ENCODE measurements at places on chromosomes 5 and 9.
A peak's percentile ranks its signal among the peaks of the same experiment; 100 is the strongest.

- no peak for DNase-seq
Measured at GRCh38 chr5:90390928-90391327, 18.6 kb downstream of the CETN3 start.

DNA sequence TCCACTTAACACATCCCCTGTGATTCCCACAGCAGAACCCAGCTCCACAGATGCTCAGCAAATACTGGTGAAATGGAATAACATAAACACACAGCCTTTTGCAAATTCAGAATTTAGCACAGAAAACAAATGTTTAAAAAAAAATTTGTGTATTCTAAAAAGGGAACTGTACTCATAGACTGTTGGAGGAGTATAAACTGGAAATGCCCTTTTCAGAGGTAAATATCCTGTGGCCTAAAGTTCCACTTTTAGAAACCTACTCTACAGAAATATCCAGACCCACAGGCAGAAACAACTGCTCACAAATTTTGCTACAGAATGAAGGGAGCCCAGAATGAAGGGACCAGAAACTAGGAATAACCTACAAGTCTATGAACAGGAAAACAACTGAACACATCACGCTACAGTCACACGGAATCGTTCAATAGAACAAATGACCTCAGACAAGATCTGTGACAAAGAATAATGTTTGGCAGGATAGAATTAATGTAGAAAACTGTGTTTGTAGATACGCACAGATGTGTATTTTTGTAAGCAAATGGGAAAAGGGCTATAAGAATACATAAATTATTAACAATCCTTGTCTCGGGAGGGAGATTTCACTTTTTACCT lies 78.5 kb downstream of the SHB start:
- DNase-seq, result no peak

GRCh38 chr5:168426007-168426863 lies 60.0 kb upstream of the RARS1 start:
- no peak for DNase-seq

DNA sequence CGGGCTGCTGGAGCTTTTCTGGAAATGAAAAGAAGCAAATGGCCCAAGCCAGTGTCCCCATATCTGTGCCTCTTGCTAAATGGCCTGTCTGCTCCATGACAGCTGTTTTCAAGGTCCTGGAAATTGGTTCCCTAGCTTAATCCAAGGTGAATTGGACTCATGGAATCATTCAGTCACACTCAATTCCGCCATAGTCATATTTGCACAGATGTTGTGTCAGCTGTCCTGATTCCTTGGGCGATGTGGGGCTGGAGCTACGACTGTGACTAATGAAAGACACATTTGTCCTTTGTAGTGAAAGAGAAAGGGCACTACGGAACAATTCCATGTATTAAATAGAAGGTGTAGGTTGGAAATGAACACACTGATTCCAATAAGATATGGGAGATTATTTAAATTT lies 102.9 kb upstream of the MEGF10 start:
- DNase-seq, result peak; percentile 12

- peak; percentile 30 for DNase-seq
Measured at GRCh38 chr9:125829743-125830142, 82.6 kb downstream of the PBX3 start.

DNA sequence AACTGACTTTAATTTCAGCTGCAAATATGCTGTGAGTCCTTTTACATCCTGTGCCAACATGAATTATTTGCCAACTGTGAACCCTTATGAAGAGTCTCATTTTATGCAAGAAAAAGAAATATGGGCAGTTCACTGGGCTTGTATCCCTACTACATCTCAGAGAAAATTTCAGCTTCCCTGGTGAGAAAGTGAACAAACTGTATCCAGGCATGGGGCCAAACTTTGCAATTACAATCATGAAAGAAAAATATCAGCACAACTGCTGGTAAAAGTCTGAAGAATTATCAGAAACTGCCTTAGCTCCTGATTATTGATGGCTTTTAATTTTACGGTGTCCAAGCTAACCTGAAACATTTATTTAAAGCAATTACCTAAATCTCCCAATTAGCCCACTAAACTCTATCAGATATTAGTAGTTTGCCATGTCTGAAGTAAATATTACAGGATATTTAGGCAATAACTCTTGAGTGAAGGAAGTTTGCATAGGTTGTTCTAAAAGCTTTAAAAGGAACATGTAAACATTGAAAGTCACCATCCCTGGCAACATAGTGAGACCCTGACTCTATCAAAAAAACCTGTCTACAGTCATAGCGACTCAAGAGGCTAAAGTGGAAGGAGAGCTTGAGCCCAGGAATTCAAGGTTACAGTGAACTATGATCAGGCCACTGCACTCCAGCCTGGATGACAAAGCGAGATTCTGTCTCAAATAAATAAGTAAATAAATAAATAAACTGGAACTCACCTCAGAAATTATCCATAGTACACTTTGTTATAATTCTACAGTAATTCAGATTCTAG lies 83.9 kb upstream of the HCN1 start:
- DNase-seq, result no peak

DNA sequence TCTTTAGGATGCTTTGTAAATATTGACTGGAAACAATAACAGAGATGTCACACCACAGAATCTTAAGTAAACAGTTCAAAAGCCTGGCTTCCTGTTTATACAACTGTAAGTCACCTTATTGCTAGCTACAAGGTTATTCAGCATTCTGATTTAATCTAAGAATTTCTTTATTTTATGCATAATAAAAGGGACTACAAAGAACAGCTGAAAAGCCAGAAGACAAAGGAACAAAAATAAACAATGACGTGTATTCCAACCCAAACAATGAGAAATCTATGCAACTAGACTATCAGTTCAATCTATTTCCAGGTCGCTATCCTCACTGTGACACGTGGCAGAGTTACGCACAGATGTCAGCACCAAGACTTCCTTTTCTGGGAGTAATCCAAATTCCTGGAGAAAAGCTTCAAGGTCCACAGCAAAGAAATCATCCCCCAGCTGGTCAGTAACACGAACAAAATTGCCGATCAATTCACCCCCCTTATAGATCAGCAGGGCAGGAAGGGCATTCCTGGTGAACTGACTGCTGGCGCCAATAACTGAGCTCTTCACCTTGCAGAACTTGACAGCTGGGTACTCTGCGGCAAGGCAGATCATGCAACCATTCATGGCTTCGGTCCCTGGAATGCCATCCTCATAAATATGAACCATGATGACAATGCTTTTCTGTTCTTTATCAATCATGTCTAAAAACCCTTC lies 8.4 kb downstream of the PDCL start:
- DNase-seq, result no peak

All from NCI-H69 (cell line).